Left ventricle myocardium superior (tissue), 1 donor: ENCODE measurements at places on chromosomes 3 and 15. TPM values are rescaled to one million over a fixed set of nuclear protein-coding genes. Genes with fewer than 3 reads are reported as not detected.

DNA sequence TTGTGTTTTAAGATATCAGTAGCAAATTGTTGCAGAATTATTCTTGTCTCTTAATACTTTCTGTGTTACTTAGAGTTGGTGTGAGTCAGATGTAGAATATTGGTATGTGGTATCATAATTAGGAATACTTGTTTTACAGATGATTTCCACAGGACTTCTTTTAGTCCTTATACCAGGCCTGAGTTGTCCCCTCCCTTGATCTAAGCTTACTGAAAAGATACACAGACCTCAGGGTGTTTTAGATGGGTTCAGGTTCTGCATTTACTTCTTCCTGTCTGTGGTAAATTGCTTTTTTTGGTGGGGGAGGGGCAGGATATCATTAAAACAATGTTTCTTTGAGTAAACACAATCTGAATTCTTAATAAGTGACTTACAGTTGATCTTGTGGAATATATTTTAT, 14.2 kb downstream of the DZIP3 start:
- no peak for DNase-seq

Gene RPL39L
- total RNA-seq: 4.1 TPM

- DNase-seq: no peak
Observed at GRCh38 chr15:36363335-36363734, 216.1 kb upstream of the CDIN1 start.

Gene SERPINI1
- total RNA-seq: 5.1 TPM

Gene GHSR
- not detected for total RNA-seq

DNA sequence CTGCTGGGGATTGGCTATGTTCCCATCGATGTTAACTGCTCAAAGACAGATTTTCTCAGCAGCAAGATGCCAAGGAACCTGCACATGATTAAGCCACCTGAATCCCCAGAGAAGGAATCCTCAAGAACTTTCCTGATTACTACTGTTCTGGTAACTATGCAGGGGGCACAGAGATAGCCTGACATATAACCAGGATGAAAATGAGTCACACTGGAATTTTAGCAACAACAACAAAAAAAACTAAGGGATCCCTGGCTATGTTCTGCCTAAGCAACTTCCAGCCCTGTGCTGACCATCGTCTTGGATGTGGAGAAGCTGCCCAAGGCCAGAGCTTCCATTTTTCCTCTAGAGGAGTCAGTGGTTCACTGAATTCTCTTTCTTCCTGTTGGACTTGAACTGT, 13.8 kb downstream of the RIOX2 start:
- no peak for DNase-seq

Gene WNT5A
- total RNA-seq: 4.2 TPM

GRCh38 chr15:55204464-55204863, 7.7 kb upstream of the RSL24D1 start:
- DNase-seq: no peak

DNA sequence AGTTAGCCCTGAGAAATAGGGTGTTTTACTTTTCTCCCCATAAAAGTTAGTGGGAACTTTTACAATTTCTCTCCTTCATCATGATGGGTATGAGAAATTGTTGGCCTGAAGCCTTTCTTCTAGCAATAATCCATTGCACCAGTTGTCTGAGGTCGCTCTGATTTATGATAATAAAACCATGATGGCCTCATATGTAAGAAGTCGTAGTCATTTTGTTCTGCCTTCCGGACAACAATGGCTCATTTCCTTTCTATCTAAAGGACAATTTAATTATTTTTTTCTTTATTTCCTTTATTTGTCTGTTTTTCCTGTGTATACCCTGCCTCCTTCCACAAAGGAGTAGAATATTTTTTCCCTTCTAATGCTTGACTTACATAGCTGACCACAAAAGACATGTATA, 31.6 kb upstream of the GNB4 start:
- no peak for DNase-seq

GRCh38 chr15:70023769-70024491, 73.8 kb downstream of the TLE3 start:
- peak; percentile 41 for DNase-seq

Gene SKOR1
- 0.07 TPM for total RNA-seq

Gene SSUH2
- 0.57 TPM for total RNA-seq

- DNase-seq: no peak
Observed at GRCh38 chr3:130857336-130858026, 36.4 kb upstream of the ATP2C1 start.

- DNase-seq: no peak
Observed at GRCh38 chr3:49871531-49872153, 1.9 kb upstream of the CAMKV start.

- DNase-seq: no peak
Observed at GRCh38 chr3:60979461-60980341, 271.6 kb downstream of the FHIT start.

DNA sequence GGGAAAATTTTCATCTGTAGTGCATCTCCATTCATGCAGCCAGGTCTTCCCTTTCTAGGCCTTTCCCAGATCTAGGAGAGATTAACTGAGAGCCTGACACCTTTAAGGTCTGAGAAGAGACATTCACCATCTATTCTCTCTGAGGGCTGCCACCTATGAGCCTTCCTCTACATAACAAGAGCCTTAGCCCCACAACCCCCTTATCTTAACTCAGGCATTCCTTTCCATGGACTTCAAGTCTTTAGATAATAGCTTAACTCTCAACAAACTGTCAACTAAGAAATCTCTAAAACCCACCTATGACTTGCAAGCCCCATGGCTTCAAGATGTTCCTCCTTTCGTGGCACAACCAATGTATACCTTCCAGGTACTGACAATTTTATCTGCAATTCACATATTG, 121.0 kb downstream of the GABRB3 start:
- DNase-seq: no peak

Gene SLC28A1
- 0.50 TPM for total RNA-seq
